ENCODE measurements at places on chromosomes 16 and 17. TPM values are rescaled to one million over a fixed set of nuclear protein-coding genes. Genes with fewer than 3 reads are reported as not detected.

The HSD17B2 gene
- not detected for total RNA-seq

The DHX58 gene
- 30.1 TPM for total RNA-seq

The KIF19 gene
- total RNA-seq = 0.72 TPM

The EPOP gene
- total RNA-seq = 9.3 TPM

The ADAT1 gene
- 47.9 TPM for total RNA-seq

The KRT23 gene
- total RNA-seq = not detected

The RBFOX1 gene
- total RNA-seq = not detected

The AURKB gene
- 127 TPM for total RNA-seq

The SECTM1 gene
- 5.7 TPM for total RNA-seq

The FBXW10B gene
- 0.19 TPM for total RNA-seq

The TRPV3 gene
- total RNA-seq = 0.05 TPM

The KRT16 gene
- not detected for total RNA-seq

The SPATA32 gene
- 0.43 TPM for total RNA-seq

The SLC6A2 gene
- total RNA-seq = not detected

The HS3ST3A1 gene
- 1.7 TPM for total RNA-seq

The CCDC92B gene
- total RNA-seq = 0.10 TPM

The HBQ1 gene
- total RNA-seq = not detected

The CLDN9 gene
- total RNA-seq = 0.29 TPM

The CDYL2 gene
- total RNA-seq = 36.3 TPM

The SOCS1 gene
- total RNA-seq = 167 TPM

The GAS7 gene
- total RNA-seq = 0.78 TPM

The CSH2 gene
- not detected for total RNA-seq

The HSPB9 gene
- total RNA-seq = not detected

The CCDC102A gene
- 8.5 TPM for total RNA-seq

The TRAPPC1 gene
- total RNA-seq = 215 TPM

The ASGR1 gene
- total RNA-seq = 0.63 TPM

The ZDHHC1 gene
- not detected for total RNA-seq

The KLHDC4 gene
- total RNA-seq = 85.4 TPM

The NKD1 gene
- total RNA-seq = 0.73 TPM

The RPS15A gene
- 2,806 TPM for total RNA-seq

The DPEP3 gene
- total RNA-seq = not detected

The TMC6 gene
- 483 TPM for total RNA-seq

The CD300E gene
- total RNA-seq = not detected

The MLKL gene
- 25.3 TPM for total RNA-seq

The FAM171A2 gene
- total RNA-seq = 0.19 TPM

The KRTAP17-1 gene
- not detected for total RNA-seq

The KRT14 gene
- not detected for total RNA-seq

The KCTD2 gene
- 20.5 TPM for total RNA-seq

The PRR29 gene
- total RNA-seq = 1.5 TPM

The RAB40B gene
- total RNA-seq = 2.6 TPM

The SLC5A2 gene
- total RNA-seq = 0.17 TPM

The KRTAP2-2 gene
- total RNA-seq = not detected

The SHISA6 gene
- not detected for total RNA-seq

The MMP15 gene
- total RNA-seq = 0.99 TPM

The SBK1 gene
- total RNA-seq = 10.0 TPM

The ALOX12B gene
- total RNA-seq = 1.1 TPM
